ENCODE measurements at places on chromosomes 12 and 14.

DNA sequence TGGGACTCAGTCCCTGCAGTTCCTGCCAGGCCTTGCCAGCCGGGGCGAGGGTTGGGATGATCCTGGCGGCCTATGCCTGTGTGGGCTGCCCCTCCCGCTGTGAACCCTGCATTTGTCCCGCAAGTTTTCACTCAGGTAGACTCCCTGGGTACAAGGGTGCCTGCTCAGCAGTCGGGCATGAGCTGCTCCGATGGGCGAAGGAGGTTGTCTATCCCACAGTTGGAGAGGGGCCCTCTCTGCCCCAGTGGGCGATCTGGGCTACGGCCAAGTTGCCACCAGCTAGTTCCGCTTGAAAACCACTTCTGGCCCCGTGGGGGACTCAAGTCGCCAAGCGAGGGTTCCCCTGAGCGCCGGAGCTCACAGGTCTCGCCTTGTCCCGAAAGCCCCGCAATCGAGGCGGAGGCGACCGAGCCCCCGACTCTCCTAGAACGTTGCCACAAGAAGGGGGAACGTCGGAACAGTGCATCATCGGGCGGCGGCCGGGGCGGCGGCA is 365 bp upstream of the TPI1 start:
- no peak for DNase-seq

- no peak for DNase-seq
Measured at GRCh38 chr14:50360851-50361250, 35.8 kb downstream of the CDKL1 start.

DNA sequence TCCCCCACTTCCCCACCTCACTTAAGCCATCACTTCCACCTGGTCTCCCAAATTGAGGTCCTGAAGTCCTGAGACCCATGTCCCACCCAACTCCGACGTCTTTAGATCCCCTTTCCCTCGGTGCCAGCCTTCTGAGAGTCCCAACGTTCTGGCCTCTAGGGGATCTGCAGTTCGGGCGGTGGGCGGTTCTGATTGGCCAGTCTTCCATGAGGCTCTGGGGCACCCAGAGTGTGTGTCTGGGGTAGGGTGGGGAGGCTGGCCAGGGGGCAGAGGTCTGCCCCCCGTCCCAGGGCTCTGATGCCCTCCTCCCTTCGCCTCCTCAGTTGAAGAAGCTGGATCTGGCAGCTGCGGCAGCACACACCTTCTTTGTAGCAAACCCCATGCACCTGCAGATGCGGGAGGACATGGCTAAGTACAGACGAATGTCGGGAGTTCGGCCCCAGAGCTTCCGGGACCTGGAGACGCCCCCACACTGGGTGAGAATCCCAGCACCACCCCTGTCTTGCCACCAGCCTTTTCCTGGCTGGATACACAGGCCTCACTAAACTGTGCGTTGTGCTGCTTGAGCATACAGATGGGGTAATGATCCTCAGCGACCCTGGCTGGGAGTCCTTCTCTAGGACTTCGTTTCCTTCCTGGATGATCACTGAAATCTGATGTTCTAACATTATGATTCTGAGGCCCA is 1.5 kb downstream of the P3H3 start:
- DNase-seq = no peak

GRCh38 chr14:102063808-102064429 is 22.9 kb downstream of the HSP90AA1 start:
- no peak for DNase-seq

- DNase-seq = no peak
Measured at GRCh38 chr12:95326445-95326844, 108.8 kb downstream of the VEZT start.

GRCh38 chr12:116977465-116978380 is 67.0 kb downstream of the FBXW8 start:
- no peak for DNase-seq

DNA sequence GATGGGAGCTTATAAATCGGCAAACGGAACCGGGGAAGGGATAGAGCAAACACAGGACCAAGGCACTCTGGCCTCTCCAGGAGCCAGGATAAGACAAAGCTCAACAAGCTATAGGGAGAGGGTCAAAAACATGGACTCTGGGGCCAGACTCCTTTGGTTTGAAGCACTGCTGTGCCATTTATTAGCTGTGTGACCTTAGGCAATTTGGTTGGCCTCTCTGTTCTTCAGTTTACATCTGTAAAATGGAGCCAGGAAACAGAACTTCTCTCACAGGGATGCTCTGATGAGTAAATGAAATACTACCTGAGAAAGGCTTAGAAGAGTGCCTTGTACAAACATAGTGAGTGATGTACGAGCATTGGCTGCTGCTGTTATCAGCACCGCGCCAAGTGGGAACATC is 213.3 kb upstream of the PWP1 start:
- DNase-seq = no peak

- no peak for DNase-seq
Measured at GRCh38 chr12:19608039-19608438, 168.7 kb downstream of the AEBP2 start.

GRCh38 chr12:26715232-26715631 is 117.8 kb downstream of the ITPR2 start:
- DNase-seq = no peak

- DNase-seq = no peak
Measured at GRCh38 chr12:221736-222135, 7.8 kb upstream of the SLC6A12 start.

DNA sequence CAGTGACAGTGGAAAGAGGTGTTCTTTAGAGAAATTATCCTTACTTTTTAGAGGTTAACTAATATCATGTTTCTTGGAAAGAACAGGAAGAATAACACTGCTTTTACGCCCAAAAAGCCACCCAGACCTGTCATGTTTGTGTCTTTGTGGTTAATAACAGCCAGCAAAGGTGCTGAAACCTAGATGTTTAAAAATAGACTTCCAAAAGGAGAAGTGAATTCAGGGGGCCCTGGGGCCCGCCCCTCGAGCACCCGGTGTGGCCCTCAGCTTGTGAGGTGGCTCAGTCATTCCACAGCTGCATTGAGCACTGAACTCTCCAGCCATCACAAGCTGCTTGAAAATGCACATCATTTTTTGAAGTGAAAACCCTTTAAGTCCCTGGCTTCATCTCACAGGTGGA is 20.8 kb upstream of the AMN start:
- no peak for DNase-seq

- DNase-seq = no peak
Measured at GRCh38 chr14:67853715-67854114, 34.1 kb downstream of the RAD51B start.

- no peak for DNase-seq
Measured at GRCh38 chr12:42762395-42762925, 172.9 kb upstream of the PRICKLE1 start.

- peak; percentile 2 for DNase-seq
Measured at GRCh38 chr12:8780389-8780788, 42.0 kb upstream of the A2ML1 start.

DNA sequence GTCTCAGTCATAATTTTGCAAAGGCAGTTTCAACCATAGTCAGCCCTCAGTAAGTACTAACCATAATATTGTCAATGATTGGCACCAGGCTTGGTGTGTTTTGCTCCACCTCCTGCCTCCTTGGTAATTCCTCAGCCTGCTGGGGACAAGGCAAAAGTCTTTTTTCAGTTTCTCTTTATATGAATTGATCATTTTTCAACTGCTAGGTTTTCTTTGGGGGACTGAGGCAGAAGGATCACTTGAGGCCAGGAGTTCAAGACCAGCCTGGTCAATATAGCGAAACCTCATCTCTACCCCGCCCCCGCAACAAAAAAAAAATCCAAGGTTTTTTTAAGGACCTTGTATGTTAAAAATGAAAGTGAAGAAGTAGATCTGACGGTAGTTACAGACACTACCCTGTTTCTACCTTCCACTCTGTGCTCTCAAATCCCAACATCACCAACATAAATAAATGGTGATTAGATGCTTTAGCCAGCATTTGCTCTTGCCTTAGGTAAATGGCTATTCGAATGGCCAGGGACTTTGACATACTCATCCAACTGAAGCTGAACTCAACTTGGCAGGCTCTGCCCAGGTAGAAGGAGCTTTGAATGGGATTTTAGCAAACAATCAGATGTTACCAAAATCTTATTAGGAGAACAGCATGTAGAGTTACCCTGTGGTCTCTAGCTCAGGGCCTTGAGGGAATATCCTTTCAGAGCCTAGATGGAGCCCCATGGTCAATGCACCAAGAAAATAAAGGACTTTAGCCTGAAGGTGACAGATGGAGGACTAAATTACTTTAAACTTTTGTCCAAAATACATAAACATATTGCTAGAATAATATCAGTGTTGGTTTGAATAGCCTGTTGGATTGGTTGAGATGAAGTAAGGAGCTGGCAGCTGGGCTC is 126.9 kb upstream of the AMIGO2 start:
- DNase-seq = no peak

DNA sequence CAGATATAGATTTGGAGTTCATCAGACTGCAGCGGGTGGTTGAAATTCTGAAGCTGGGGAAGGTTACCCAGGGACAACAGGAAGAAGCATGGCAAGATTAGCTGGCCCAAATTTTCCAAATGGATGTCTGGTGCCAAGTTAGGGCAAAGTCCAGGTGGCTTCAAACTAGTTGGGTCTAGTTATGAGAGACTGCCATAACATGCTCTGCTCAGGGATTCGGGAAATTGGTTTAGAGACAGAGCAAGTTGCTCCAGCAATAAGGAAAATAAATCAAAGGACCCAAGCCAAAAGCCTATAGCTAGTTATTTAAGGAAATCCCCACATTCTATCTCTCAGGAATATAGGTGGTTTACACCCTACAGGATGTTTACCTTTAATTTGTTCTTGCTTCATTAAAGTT is 125.7 kb upstream of the BTG1 start:
- DNase-seq = no peak

GRCh38 chr12:68206446-68206845 is 19.2 kb downstream of the IL26 start:
- DNase-seq = no peak

DNA sequence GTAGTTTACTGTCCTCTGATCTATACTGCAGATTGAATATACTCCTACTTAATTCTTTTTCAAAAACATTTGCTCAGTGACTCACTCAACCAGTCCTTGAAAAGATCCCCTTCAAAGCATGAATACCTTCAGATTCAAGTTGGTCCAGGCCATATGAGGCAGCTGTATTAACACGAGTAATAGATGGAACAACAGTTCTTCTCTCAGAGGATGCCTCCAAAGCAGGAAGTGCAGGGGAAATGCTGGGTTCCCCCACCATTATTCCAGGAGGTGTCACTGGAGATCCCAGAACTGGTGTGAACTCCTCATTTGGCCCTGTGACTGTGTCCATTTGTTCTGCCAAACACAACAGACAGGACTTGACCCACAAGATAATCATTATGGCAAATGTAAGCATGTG is 20.6 kb downstream of the ARMH4 start:
- DNase-seq = no peak

GRCh38 chr14:77284066-77284465 is 13.1 kb upstream of the NGB start:
- DNase-seq = no peak

DNA sequence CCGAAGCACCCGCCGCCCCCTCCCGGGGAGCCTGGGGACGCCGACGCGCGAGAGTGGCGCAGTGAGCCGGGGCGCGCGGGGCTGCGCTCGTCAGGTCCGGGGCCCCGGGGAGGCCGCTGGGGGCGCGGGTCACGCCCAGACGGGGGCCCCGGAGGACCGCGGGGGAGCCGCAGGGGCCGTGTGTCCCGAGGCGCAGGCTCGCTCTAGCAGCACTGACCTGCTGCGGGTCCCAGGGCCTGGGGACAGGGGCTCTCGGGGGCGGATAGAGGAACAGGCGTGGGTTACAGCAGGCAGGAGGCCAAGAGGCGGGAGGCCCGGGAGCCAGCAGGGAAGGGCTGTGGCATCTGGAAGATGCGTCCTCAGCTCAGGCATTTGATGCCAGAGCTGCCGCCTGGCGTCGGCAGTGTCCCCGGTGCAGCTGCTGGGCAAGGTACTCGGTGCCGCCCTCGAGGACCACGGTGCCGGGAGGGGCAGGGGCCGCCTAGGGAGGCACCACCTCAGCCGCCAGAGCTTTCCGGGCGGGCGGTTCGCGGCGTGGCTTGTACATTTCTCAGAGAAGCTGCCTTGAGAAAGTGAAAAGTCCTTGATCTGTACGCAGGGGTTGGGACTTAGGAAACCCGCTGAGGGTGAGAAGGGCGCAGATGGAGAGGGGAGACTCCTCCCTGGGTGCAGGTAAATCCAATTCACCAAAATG is 1.2 kb downstream of the WNT5B start:
- peak; percentile 11 for DNase-seq

DNA sequence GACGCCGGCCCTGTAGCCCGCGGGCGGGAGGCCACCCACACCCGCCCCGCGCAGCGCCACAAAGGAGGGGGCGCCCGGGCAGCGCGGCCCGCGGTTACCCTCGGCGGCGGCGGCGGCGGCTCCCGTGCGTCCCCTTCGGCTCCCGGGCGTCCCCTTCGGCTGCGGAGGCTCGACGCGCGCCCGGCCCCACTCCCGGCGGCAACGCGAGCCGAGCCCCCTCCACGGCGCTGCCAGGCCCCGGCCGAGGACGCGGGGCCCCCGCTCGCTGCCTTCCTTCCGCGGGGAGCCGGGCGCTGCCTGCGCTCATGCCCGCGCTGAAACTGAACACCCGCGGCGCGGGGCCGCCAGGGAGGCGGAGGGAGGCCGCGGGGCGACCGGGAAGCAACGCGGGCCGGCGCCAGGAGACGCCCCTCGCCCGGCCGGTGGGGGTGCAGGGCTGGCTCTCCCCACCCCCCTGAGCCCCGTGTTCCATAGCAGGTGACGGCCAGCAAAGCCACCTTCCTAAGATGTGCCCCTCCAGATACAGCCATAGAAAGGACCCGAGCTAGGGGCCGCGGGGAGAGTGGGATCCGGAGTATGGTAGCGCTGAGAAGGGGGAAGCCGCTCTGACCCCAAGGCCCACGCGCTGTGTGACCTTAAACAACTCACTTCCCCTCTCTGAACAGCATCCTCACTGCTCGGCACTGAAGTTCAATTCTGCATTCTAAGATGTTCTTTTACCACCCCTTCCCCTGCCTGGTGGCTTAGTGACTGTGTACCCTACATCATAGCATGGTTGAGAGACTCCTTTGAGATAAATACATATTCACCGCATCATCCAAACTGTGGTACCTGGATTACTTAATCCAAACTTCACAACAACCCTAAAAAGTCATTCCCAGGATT is 42.8 kb downstream of the KDM2B start:
- peak; percentile 46 for DNase-seq

DNA sequence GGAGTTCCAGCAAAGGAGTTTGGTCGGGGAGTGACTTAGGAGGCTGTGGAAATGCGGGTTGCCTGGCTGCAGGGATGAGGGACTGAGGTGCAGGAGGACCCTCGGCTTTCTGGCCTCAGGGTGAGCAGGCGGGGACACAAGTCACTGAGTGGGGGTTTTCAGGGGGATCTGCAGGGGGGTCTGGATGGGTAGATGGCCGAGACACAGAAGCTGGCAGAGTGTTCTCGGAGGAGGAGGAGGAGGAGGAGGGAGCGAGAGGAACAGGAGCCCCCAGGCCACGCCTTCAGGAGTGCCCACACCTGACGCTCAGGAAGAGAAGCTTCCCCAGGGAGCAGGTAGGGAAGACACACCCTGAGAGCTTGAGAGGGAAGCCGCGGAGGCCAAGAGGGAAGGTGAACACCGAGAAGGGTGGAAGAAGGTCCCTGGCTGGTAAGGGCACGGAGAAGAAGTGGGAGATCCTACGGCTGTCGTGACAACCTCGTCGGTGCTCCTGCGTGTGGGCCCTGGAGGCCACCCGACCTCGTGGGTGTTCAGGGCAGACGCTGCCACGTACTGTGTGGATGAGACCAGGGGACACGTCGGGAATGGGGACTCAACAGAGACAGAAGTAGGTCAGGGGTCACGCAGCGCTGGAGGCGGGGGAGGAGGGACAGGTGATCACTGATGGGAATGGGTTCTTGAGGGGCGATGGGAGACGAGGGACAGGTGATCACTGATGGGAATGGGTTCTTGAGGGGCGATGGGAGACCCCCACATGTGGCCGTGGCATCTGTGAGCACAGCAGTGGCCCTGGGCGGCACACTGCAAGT is 109.4 kb downstream of the PIWIL1 start:
- DNase-seq = no peak

GRCh38 chr14:21241218-21241819 is 27.9 kb downstream of the HNRNPC start:
- DNase-seq = peak; percentile 57

All from CD4-positive, alpha-beta T cell treated with Interleukin-10 for 1 hour (primary cell).